ENCODE measurements at places on chromosomes 5 and 9.

- DNase-seq = peak; percentile 60
Measured at GRCh38 chr9:10268531-10269485, 344.0 kb downstream of the PTPRD start.

DNA sequence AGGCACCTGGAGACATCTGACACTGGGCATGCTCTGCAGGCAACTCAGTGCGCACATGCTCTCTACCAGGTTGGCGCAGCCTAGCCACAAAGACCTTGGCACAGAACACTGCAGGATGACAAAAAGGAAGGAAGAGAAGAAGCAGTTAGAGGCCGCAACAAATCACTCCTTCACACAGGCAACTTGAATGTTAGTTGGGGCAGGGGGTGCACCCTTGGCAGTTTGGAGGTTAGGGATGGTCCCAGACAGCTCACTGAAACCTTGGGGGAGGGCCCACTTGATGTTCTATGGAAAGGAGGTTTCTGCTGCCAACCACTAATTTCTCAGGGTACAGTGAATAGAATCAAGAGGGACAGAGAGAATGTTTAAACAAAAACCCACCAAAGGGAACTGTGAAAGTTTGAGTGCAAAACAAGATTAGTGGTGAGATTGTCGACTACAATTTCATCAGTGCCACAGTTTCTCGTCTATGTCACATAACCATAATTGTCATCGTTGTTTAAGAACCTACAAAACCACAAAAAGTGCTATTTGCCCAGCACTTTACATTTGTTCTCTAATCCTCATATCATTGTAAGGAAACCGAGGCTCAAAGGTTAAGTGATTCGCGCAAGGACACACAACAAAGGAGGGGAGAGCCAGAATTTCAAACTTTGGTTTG lies 48.7 kb downstream of the FBXW11 start:
- DNase-seq = no peak

GRCh38 chr9:137968235-137968634 lies 90.7 kb downstream of the CACNA1B start:
- DNase-seq = no peak

DNA sequence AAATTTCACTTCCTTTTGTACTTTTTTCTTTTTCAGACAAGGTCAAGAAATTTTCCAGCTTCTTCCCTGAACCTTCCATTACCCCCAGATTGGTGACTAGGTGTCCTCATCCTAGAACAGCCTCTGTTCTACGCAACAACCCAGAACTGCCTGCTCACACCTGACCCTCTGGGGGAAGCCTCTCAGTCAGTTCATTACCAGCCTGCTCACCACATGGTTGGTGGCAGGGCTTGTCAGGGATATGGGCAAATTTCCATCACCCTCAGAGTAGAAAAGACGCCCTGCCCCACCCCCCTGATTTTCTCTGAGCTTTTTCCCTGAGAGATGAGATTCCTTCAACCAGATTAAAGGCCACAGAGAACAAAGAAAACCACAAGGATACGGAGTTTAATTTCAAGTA lies 5.3 kb upstream of the CFAP95 start:
- no peak for DNase-seq

DNA sequence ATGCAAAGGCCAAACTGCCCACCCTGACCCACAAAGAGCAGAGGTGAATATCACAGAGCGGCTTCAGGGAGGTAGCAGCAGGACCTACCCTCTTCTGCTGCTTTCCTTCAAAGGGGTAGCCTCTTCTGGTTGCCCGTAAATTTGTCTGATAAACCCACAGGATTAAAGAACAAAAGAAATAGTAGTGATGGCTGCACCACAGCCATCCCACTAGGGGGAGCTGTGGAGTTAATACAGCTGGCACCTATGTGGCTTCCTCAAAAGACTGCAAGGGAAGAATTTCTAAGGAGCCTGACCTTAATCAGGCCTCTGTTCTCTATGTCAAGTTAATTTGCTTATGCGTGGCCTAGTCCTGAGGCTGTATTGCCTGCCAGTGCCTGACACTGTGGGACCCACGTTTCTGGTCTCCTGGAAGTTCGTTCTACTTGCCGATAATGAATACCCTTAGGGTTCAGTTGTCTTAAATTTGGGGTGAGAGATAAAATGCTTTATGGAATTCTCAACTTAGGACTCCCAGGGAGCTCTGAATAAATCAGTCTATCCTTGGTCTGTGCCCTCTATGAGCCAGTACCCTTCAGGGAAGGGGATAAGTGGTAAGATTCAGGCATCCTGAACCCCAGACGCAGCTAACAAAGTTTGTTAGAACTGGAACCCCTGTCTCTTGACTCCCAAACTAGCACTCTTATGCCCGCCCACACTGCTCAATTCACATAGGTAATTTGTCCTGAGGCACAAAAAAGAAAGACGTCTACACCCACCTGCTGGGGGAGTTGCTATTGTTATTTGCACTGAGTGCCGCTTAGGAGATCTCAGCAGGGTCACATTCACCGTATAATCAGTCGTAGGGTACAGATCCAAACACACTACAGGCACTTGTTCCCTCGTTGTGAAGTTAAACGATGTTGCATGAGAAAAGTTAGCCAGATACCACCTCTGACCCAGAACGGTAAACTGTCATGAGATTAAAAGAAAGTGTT lies 77.1 kb downstream of the SUSD1 start:
- peak; percentile 72 for DNase-seq

GRCh38 chr5:64019746-64020145 lies 57.5 kb upstream of the HTR1A start:
- no peak for DNase-seq
